ENCODE measurements at places on chromosomes 11 and 22.

- no peak for DNase-seq
These were observed 46.4 kb downstream of the RTN4R start for GRCh38 chr22:20221421-20222340.

DNA sequence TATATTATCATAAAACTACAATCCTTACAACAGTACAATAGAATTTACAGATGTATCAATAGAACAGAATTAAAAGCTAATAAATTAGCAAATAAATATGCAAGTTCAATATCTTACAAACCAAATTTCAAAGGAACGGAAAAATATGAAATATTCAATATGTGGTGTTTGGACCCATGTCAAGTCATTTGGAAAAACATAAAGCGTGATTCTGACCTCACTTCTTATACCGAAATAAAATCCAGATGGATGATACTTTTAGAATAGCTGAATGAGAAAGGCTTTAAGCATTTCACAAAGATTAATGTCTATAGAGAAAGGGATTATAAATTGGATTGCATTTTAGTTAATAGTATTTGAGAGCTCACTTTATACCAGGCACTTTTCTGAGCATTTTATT, 92.8 kb upstream of the TEAD1 start:
- no peak for DNase-seq

- no peak for DNase-seq
These were observed 13.9 kb downstream of the CCND1 start for GRCh38 chr11:69654660-69655478.

DNA sequence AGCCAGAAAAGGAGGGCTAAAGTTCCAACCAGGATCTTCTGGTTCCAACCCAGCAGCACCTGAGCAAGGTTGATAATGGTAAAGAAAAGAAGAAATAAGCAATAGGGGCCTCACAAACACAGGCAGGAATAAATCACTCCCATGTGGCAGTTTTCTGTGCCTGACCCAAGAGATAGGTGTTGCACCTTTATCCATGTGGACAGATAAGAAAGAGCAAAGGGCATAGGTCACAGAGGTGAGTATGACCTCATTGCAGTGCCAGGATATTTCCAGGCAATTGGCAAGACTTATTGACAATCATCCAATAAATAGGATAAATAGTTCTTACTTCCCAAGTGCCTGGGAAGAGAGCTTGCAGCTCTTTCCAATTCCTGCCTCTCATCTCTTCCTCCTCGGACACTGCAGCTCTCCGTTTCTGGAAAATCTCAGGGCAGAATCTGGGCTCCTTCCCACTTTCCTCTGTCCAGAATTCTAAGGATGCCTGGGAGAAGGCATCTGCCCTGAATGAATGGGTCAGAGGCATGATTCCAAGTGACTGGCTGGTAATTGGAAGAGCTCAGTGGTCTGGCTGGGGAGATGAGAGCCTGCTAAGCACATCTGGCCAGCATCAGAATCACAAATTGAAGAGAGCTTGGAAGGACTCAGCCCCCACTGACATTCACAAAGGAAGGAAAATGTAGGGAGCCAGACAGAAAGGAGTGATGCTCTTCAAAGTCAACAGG, 14.5 kb upstream of the LRRC55 start:
- DNase-seq = no peak

GRCh38 chr11:24084956-24085355, 411.9 kb upstream of the LUZP2 start:
- no peak for DNase-seq

DNA sequence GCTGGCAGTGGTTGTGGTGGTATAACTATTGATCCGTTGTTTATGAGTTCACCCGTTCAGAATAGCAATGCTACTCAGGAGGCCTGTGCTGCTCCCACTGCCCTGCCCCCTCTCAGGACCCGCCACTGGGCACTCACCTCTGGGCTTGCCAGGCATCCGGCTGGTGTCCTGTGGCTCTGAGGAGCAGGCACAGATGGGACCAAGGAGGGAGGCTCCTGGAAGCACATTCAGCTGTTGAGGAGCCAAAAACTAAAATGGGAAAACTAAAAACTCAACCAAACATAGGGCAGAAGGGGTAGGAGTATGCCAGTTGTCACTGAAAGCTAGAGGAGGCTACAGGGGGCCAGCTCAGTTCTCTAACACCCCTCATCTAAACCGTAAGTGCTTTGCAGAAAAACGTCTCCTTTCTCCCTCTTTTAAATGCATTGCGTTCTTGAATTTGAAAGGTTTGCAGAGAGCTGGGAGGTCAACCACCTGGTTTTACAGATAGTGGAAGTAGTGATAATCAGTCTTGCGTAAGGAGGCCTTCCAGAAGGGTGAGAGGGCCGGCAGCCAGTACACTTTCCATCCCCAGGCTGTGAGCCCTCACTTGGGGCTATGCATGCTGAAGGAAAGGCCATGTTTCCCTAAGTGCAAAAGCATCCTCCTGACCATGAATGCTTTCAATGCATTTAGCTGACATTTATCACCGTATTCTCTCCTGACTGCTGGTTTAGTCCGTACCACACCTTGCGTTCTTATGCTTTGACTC, 547.4 kb downstream of the NTM start:
- DNase-seq = no peak

GRCh38 chr11:23490557-23491235, 630.4 kb upstream of the CCDC179 start:
- no peak for DNase-seq
